Endothelial cell (in vitro differentiated cells): ENCODE measurements at places on chromosomes 16 and 17. TPM values are rescaled to one million over a fixed set of nuclear protein-coding genes. Genes with fewer than 3 reads are reported as not detected.

DNA sequence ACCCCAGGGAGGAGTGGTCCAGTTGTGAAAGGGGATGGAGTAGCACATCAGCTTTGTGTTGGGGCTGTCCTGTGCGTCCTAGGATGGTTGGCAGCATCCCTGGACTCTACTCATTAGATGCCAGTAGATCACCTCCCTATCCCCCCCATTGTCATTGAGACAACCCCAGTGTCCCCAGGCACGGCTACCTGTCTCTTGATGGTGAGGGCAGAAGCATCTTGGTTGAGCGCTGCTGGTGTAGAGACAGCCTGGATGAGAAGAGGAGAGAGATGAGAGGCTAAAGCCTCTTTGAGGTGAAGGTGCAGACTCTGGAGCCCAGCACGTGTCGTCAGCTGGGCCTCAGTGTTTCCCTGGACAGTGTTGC is 55.4 kb downstream of the TNFRSF13B start:
- H3K4me1 ChIP-seq: peaks cover 45% of the 10 kb centered on the region
- peaks cover 4% of the 10 kb centered on the region for H3K27me3 ChIP-seq
- no peak for DNase-seq

DNA sequence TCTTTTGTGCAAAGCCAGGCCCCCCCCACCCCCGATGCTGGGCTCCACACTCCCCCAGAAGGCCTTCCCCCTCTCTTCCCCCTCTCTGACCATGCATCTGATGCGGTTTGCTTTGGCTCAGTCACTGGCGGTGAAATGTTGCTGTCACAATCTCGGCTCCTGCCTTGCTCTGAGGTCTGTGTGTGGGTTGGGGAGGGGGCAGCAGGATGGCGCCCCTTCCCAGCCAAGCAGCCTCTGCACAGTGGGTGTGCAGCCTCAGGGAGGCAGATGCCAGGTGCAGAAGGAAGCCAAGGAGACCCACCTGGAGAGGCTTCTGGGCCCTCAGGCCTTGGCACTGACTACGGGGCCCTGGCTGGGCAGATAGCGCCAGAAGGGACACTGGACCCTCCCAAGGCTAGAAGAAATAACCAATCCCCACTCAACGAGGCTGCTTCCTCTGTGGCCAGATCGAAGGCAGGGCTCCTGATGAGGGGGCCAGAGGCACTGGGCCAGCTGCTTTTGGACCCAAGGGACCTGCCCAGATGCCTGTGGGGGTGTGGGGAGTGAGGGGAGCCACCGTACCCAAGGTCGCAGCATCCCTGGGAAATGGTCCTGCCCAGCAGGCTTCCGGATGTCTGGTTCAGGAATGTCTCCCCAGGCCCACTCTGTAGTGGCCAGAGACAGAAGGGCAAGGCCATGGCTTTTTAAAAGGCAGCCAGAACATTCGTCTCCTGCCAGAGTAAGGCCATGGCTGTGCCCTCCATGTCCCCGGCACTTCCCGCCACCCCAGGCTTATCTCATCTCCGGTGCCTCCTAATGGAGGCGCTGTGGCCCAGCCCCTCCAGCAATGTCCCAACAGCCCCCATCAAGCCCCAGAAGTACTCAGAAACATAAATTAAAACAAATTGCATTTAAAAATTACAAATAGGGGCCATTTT is 43.4 kb upstream of the SLC38A10 start:
- peaks cover 13% of the 10 kb centered on the region for H3K4me1 ChIP-seq
- H3K27ac ChIP-seq: no peak overlapping the region
- H3K36me3 ChIP-seq: peaks cover 5% of the 10 kb centered on the region
- peak overlapping the region; percentile 69 for H3K4me3 ChIP-seq

DNA sequence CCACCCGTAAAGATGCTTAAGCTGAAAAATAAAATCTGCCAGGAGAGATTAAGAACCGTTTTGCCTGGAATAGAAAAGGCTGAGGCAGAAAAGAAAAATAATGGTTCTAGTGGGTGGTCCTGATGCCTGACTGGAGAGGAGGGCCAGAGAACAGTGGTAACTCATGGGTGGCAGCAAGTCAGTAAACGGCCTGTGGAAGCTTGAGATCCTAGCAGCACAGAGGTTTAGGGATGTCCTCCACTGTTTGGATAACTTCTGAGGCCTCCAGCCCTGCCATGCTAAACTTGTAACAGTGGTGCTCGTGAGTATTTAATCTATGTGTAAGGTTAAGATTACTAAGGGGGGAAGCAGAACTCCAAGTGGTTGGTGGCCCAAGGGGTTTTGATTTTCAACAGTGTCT is 21.2 kb upstream of the PHAF1 start:
- H3K27ac ChIP-seq: no peak overlapping the region
- no peak for DNase-seq
- no peaks in the 10 kb centered on the region for H3K4me1 ChIP-seq
- no peak overlapping the region for H3K4me3 ChIP-seq

- no peaks in the 10 kb centered on the region for H3K27me3 ChIP-seq
- no peak overlapping the region for H3K4me3 ChIP-seq
- H3K36me3 ChIP-seq: peaks cover 5% of the 10 kb centered on the region
- H3K4me1 ChIP-seq: peaks cover 21% of the 10 kb centered on the region
Measured at GRCh38 chr17:19945009-19945626, 32.5 kb downstream of the AKAP10 start.

DNA sequence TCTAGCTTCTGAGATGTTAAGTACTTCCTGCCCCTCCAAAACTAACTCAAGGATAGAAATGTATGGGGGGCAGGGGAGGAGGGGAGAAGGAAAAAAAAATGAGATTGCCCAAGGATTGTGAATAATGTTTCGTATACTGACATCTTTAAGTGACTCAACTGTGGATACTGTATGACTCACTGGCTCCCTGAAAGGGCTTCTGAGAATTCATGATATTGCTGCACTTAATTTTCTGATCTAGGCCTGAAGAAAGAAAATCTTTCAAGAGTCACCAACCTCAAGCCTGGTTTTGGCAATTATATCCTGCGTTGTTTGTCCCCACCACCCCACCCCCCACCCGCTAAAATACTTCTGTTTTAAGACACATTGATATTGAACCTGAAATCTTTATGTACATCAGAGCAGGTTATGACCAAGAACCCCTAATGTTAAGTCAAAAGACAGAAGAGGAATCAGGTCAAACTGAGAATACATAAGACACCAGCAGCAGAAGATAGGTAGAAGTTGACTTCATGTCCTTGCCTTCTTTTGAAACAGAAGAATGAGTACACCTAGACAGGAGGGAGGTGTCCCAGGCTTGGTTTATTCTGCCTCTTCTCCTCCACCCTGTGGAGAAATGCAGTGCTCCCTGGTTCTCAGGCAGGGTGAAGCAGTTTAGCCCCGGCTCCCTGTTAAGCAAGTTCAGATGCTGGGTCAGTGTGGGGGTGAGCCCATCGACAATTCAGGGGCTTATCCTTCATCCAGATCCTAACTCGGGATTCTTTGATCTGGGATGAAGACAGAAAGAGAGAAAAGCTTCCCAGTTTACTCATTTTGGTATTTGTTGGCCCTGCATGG is 3.3 kb upstream of the FBXL20 start:
- peaks cover 10% of the 10 kb centered on the region for H3K27me3 ChIP-seq
- no peak for DNase-seq
- no peak overlapping the region for H3K4me3 ChIP-seq
- no peak overlapping the region for H3K27ac ChIP-seq
- peaks cover 9% of the 10 kb centered on the region for H3K4me1 ChIP-seq

DNA sequence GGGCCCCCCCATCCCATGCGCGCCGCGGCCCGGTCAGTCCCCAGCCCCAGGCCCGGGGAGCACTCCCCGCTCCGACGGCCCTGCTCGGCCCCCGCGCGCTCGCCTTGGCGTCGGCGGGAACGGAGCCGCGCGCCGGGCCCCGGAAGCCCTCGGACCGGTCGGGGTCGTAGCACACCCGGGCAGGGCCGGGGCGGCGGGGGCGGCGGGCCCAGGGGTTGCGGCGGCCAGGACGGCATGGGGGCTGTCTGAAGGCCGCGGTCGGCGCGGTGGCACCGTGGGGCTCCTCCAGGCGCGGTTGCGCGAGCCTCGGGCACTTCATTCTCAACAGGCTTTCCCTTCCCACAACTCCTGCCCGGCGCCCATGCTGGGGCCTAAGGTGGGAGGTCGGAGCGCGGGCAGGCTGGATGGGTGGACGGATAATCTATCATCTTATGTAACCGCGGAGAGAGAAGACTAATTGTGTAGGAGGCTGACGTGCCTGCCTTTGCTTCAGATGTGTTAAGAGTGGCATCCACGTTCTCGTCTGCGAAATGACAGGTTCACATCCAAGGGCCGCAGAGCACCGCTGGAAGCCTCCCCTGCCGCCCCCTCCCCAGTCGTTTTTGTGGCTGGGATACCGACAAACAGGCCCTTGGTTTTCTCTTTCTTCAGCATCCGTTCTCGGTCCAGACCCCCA is 708 bp downstream of the BAIAP2 start:
- no peak for DNase-seq
- H3K4me3 ChIP-seq: peak overlapping the region; percentile 96
- peaks cover 33% of the 10 kb centered on the region for H3K36me3 ChIP-seq
- H3K27me3 ChIP-seq: peaks cover 18% of the 10 kb centered on the region
- peaks cover 46% of the 10 kb centered on the region for H3K4me1 ChIP-seq
- H3K27ac ChIP-seq: peak overlapping the region; percentile 36

- peaks cover 5% of the 10 kb centered on the region for H3K27me3 ChIP-seq
- no peak overlapping the region for H3K27ac ChIP-seq
- H3K4me3 ChIP-seq: no peak overlapping the region
- peaks cover 8% of the 10 kb centered on the region for H3K4me1 ChIP-seq
Measured at GRCh38 chr17:58391302-58391984, 25.9 kb downstream of the RNF43 start.

DNA sequence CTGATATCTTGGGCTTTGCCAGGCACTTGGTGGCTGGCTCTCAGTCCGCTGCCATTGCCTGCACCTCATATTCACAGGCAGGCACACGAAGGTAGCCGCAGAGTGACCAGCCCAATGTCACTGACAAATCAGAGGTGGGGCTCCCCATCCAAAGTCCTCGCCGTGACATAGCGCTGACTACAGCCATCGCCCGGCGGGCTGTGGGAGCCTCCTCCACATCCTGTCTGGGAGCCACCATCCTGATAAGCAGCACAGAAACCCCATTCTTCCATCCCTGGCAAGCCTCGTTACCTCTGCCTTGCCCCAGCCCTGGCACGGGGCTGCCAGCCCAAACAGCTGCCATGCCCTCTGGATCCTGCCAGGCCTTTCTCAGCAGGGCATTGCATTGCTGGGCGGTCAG is 437.8 kb downstream of the SLC39A11 start:
- H3K36me3 ChIP-seq: no peaks in the 10 kb centered on the region
- peaks cover 4% of the 10 kb centered on the region for H3K27me3 ChIP-seq
- no peak for DNase-seq

DNA sequence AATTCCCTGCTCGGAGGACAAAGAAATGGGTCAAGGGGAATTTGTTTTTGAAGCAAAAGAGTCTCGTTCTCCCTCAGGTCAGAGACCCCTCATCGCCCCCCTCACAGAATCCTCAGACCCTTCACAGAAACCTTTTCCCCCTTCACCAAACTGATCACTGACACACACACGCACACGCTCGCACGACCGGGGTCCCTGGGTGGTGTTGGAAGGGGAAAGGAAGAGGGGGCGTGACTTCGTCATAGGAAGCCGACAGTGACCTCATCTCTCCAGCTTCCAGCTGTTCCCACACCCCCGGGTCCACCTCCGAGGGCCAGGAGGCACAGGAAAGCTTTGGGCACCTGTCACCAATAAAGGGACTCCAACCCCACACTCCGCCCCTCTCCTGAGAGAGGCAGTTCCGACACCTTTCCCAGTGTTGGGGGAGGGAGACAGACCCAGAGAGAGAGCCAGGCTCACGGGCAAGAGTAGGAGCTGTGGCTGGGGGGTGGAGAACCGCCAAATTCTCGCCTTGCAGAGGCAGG is 1.2 kb downstream of the ASGR1 start:
- H3K27ac ChIP-seq: peak overlapping the region; percentile 95
- peak; percentile 31 for DNase-seq
- peaks cover 9% of the 10 kb centered on the region for H3K4me1 ChIP-seq
- H3K27me3 ChIP-seq: peaks cover 4% of the 10 kb centered on the region

DNA sequence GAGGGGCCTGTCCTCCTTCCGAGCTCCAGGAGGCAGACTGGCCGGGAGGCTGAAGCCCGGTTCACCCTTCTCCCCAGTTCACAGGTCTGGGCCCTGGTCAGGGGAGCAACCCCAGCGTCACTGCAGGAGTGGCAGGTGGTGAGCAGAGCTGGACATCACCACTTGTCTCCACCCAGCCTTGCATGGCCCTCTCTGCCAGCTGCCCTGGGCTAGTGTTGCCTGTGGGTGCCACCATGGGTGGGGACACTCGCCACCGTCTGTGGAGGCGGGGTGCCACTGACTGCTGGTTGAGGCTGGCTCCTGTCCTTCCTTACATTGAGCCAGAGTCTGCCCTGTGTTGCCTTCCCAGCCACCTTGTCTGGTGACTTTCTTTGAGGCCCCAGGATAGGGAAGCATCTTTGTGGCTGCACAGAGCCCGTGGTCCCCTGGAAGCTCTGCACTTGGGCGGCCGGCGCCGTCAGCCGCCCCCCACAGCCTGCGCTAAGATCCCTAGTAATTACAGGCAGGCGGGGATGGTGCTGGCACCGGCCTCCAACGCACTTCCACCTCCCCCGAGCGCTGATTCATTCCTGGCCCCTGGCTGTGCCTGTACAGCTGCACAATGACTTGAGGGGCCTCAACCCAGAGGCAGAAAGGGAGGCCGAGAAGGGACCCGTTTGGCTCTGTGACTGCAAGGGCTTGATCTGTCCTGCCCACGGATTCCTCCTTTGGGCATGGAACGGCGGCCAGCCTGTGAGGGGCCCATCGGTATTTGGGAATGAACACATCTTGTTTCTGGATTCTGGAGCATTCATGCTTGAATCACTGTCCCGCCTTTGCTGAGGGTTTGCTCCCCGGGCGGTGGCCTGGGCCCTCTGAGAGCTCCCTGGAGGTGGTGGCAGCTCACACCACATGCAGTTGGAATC is 5.2 kb downstream of the BAIAP2 start:
- H3K27me3 ChIP-seq: peaks cover 17% of the 10 kb centered on the region
- no peak overlapping the region for H3K4me3 ChIP-seq
- no peak overlapping the region for H3K27ac ChIP-seq

- peak overlapping the region; percentile 20 for H3K27ac ChIP-seq
- no peak for DNase-seq
- no peaks in the 10 kb centered on the region for H3K36me3 ChIP-seq
- H3K4me1 ChIP-seq: peaks cover 45% of the 10 kb centered on the region
Measured at GRCh38 chr16:75062976-75063346, 53.6 kb downstream of the LDHD start.

DNA sequence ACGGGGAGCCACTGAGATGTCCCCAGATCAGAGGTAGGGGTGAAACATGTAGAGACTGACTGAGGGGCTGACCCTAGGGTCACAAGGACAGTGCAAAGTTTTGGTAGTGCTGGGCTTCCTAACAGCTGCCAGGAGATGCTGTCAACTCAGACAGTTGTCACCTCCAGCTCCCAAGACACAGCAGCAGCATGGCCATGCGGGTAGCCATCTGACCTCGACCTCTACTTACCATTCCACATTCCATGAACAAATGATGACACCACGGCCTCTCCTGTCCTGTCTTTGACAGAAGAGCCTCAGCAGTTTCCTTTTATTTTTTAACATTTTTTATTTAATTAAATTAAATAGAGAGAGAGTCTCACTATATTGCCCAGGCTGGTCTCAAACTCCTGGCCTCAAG is 65.3 kb upstream of the NFAT5 start:
- H3K4me3 ChIP-seq: no peak overlapping the region
- no peak overlapping the region for H3K27ac ChIP-seq
- H3K36me3 ChIP-seq: no peaks in the 10 kb centered on the region
- no peak for DNase-seq
- no peaks in the 10 kb centered on the region for H3K4me1 ChIP-seq

- no peak overlapping the region for H3K27ac ChIP-seq
- no peaks in the 10 kb centered on the region for H3K36me3 ChIP-seq
- H3K4me3 ChIP-seq: no peak overlapping the region
- DNase-seq: no peak
Measured at GRCh38 chr16:56355221-56355620, 70.1 kb downstream of the AMFR start.

MYH8 gene
- not detected for total RNA-seq

SLC6A2 gene
- not detected for total RNA-seq

NEUROD2 gene
- not detected for total RNA-seq

ST6GALNAC1 gene
- total RNA-seq: 0.77 TPM

IRX5 gene
- 2.6 TPM for total RNA-seq

SLC5A11 gene
- total RNA-seq: not detected

ITGAD gene
- total RNA-seq: not detected
